ENCODE measurements at places on chromosomes 13 and 19. TPM values are rescaled to one million over a fixed set of nuclear protein-coding genes. Genes with fewer than 3 reads are reported as not detected.

- no peaks in the 10 kb centered on the region for H3K36me3 ChIP-seq
- H3K4me3 ChIP-seq: no peak overlapping the region
- DNase-seq: no peak
- H3K27ac ChIP-seq: no peak overlapping the region
- no peaks in the 10 kb centered on the region for H3K4me1 ChIP-seq
These were observed 246.2 kb downstream of the FOXO1 start for GRCh38 chr13:40420160-40420740.

GRCh38 chr13:73240193-73240592 is 181.4 kb downstream of the KLF5 start:
- H3K4me3 ChIP-seq: no peak overlapping the region
- H3K27ac ChIP-seq: no peak overlapping the region
- H3K27me3 ChIP-seq: no peaks in the 10 kb centered on the region
- no peaks in the 10 kb centered on the region for H3K4me1 ChIP-seq

DNA sequence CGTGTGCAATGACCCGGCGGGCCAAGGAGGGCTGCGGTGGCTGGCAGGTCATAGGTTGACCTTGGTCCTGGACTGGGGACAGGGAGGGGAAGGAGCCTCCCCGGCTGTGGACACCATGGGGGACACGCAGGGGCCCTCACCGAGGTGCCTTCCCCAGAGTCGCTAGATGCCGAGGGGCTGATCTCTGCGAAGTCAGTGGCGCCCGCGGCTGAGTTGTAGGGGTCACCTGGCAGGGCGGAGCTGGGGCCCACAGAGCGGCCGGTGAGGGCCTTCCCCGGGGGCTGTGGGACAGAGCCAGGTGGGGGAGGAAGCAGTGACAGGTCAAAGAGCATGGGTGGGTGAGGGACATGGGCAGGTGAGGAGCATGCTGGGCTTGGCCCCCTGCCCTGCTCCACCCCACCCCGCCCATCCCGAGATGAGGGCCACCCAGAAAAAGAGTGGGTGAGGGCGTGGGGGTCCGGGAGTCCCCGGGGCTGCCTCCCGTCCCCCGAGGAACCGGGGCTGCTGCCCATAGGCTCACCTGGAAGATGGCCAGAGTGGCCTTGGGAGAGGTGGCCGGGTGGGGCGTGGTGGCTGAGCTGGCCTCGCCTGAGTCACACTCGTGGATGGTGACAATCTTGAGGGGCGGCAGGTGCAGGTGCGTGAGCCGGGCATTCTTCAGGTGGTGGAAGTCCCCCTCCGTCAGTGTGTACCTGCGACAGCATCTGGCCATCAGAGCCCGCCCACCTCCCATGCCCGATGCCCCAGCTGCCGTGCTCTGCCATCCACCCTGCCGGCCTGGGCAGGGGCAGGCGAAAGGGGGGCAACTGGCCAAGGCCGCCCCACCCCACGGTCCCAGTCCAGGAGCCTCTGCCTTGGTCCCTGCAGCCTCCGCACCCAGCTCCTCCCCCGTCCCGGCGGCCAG is 3.5 kb downstream of the CBARP start:
- no peaks in the 10 kb centered on the region for H3K27me3 ChIP-seq
- H3K36me3 ChIP-seq: no peaks in the 10 kb centered on the region
- H3K4me3 ChIP-seq: no peak overlapping the region

- peak; percentile 52 for DNase-seq
- peaks cover 2% of the 10 kb centered on the region for H3K27me3 ChIP-seq
- H3K27ac ChIP-seq: no peak overlapping the region
- peaks cover 24% of the 10 kb centered on the region for H3K4me1 ChIP-seq
- H3K4me3 ChIP-seq: no peak overlapping the region
These were observed 7.2 kb downstream of the GAS6 start for GRCh38 chr13:113856716-113857065.

- no peak overlapping the region for H3K27ac ChIP-seq
- no peaks in the 10 kb centered on the region for H3K36me3 ChIP-seq
- peaks cover 35% of the 10 kb centered on the region for H3K27me3 ChIP-seq
- DNase-seq: no peak
- peaks cover 6% of the 10 kb centered on the region for H3K4me1 ChIP-seq
These were observed 60.5 kb downstream of the CCNE1 start for GRCh38 chr19:29872224-29872731.

DNA sequence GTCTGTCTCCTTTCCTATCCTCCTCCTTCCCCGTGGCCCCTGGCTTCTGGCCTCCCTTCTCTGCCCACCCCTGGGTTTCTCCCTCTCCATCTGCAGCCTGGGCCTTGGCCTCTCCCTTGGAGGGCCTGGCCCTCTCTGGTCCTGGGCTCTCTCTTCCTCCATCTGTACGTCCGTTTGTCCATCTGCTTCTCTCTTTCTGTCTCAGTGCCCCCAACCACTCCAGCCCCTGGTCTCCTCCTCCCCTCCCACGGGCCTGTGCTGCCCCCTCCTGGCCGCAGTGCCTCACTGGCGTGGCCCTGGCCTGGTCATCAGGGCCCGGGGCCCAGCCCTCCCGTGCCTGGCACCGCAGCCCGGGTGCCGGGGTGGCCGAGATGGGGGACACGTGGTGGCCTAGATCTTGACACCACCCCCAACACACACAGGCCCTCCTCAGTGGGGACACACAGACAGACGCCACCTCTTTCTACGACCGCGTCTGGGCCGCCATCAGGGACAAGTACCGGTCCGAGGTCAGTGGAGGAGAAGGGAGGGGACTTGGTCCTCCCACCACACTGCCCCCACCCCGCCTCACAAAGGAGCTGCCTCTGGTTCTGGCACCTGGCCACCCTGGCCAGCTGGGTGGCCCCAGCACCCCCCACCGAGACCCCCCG is 11.3 kb downstream of the PRKCSH start:
- peaks cover 3% of the 10 kb centered on the region for H3K36me3 ChIP-seq
- H3K27ac ChIP-seq: no peak overlapping the region
- no peaks in the 10 kb centered on the region for H3K4me1 ChIP-seq
- no peaks in the 10 kb centered on the region for H3K27me3 ChIP-seq

DNA sequence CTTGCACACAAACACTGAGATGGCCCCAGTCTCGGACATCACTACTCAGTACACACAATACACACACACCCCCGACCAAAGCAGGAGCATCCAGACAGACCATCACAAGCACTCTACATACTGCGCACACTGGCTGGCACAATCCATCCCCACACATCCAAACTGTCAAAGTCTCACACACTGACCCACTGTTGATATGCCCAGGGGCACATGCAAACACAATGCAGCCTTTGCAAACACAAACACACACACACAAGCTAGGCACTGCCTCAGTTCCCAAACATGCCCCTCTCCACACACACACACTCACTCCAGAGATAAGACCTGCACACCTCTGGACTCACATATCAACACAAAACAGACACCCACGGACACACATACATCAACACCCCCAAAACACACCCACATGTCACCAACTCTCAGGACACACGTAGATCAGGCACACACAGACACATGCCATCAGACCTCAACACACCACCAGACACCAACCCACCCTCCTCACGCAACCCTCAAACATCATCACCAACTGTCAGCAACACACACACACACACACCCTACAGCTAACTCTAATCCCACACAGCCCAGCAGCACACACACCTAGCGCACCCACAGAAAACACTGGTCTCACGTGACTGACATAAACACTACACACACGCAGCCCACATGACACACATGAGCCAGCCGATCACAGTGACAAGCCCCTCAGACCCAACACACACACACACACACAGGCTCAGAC is 1.9 kb downstream of the BBC3 start:
- no peak overlapping the region for H3K27ac ChIP-seq
- H3K4me1 ChIP-seq: peaks cover 23% of the 10 kb centered on the region
- DNase-seq: no peak
- peaks cover 5% of the 10 kb centered on the region for H3K36me3 ChIP-seq

- H3K4me3 ChIP-seq: no peak within 1 kb of the TSS
- H3K4me1 ChIP-seq: no peaks in the 10 kb centered on the region
- H3K27ac ChIP-seq: no peak within 1 kb of the TSS
- peaks cover 45% of the 10 kb centered on the region for H3K27me3 ChIP-seq
- no peak for DNase-seq
These were observed at the start of gene ELSPBP1 for GRCh38 chr19:47994209-47994802. ELSPBP1 (plus strand) TSS chr19:47994632; CDS start chr19:48008668, 14,036 bp downstream.

DNA sequence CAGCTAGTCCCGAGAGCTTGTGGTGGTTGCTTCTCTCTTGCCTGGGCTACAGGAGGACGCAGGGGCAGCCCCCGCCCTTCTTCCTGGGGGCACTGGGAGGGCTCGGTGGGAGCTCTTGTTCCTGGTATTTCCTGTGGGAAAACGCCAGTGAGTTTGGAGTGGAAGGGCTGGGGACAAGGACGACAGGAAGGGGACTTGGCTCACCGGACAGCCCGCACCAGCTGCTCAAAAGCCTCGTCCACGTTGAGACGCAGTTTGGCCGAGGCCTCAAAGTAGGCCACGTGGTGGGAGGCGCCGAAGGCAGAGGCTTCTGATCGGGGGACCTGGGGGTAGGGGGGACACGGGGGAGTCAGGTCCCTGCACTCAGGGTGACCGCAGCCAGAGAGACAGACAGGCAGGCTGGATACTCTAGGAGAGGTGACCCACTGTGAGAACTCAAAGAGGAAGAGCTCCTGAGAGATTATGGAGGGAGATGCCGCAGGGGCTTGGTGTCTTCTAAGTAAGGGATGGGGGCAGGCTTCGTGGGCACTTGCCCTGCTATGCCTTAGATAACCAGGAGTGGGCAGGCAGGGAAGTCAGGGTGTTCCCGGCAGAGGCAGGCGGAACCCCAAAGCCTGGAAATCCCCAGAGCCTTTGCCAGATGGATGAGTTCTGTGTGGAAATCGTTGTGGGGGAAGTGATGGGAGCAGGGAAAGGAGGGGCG is 4.3 kb downstream of the RRAS start:
- peaks cover 39% of the 10 kb centered on the region for H3K4me1 ChIP-seq
- H3K27me3 ChIP-seq: no peaks in the 10 kb centered on the region
- no peaks in the 10 kb centered on the region for H3K36me3 ChIP-seq
- DNase-seq: no peak
- H3K4me3 ChIP-seq: peak overlapping the region; percentile 41

- H3K4me3 ChIP-seq: no peak overlapping the region
- DNase-seq: no peak
- H3K27me3 ChIP-seq: no peaks in the 10 kb centered on the region
- H3K4me1 ChIP-seq: peaks cover 6% of the 10 kb centered on the region
- peaks cover 7% of the 10 kb centered on the region for H3K36me3 ChIP-seq
These were observed 65.2 kb downstream of the GGACT start for GRCh38 chr13:100523411-100523810.

GRCh38 chr19:492091-492531 is 4.2 kb upstream of the MADCAM1 start:
- no peak overlapping the region for H3K27ac ChIP-seq
- DNase-seq: no peak
- no peak overlapping the region for H3K4me3 ChIP-seq
- peaks cover 8% of the 10 kb centered on the region for H3K27me3 ChIP-seq
- no peaks in the 10 kb centered on the region for H3K4me1 ChIP-seq
- no peaks in the 10 kb centered on the region for H3K36me3 ChIP-seq

DNA sequence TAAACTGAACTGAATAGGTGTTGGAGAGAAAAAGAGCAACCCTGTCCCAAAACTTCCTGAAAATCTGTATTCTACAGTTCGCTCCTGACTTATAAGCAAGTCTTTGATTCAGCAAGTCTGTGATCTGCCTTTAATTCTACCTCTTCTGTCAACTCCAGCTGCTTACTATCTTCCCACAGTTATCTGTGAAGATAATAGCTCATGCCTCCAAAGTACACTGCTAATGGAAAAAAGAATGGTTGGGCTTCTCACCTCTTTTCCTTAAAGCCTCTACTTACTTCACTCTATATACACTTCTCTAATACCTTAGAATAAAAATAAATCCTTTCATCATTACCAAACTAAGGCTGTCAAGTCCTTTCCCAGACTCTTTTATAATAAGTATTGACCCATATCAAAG is 391.5 kb upstream of the MIR17HG start:
- no peak overlapping the region for H3K27ac ChIP-seq
- H3K4me3 ChIP-seq: no peak overlapping the region
- no peaks in the 10 kb centered on the region for H3K4me1 ChIP-seq
- H3K27me3 ChIP-seq: no peaks in the 10 kb centered on the region

DNA sequence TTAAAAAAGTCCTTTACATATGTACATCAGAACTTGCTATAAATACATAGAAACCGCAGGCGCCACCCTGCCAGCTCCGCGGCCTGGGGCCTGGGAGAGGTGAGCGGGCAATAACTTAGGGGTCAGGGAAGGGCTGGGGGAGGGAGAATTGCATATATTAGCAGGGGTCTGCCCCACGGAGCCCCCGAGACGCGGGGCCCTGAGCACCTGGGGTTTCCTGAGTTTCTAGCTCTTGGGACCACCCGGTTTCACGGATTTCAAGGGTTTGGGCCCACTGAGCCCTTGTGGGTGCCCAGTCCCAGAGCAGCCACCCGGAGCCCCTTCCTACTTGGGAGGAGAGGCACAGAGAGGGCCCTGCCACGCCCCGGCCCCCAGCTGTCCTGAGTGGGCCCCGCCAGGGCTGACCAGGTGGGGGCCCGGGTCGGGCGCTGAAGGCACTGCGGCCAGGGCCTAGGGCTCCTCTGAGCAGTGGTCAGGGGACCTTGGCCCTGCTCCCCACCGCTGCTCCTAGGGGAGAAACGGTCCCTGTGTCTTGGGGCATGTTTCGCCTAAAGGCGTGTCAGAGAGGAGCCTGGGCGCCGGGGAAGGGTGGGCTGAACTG is 4.0 kb downstream of the GPX4 start:
- H3K27ac ChIP-seq: no peak overlapping the region
- no peak overlapping the region for H3K4me3 ChIP-seq
- no peaks in the 10 kb centered on the region for H3K36me3 ChIP-seq
- H3K4me1 ChIP-seq: no peaks in the 10 kb centered on the region
- no peaks in the 10 kb centered on the region for H3K27me3 ChIP-seq
- no peak for DNase-seq

GRCh38 chr19:38849147-38849859 is 483 bp downstream of the HNRNPL start:
- peak; percentile 99 for DNase-seq
- peaks cover 18% of the 10 kb centered on the region for H3K4me1 ChIP-seq
- peak overlapping the region; percentile 100 for H3K27ac ChIP-seq
- H3K27me3 ChIP-seq: no peaks in the 10 kb centered on the region
- H3K4me3 ChIP-seq: peak overlapping the region; percentile 97

GRCh38 chr13:48585456-48585840 is 52.6 kb upstream of the RCBTB2 start:
- H3K27ac ChIP-seq: no peak overlapping the region
- H3K27me3 ChIP-seq: no peaks in the 10 kb centered on the region
- H3K4me1 ChIP-seq: peaks cover 29% of the 10 kb centered on the region

- H3K36me3 ChIP-seq: no peaks in the 10 kb centered on the region
- DNase-seq: no peak
- H3K4me3 ChIP-seq: no peak overlapping the region
- no peak overlapping the region for H3K27ac ChIP-seq
These were observed 276.8 kb downstream of the KCNRG start for GRCh38 chr13:50292081-50292480.

- DNase-seq: no peak
- peaks cover 5% of the 10 kb centered on the region for H3K36me3 ChIP-seq
- H3K4me3 ChIP-seq: no peak overlapping the region
- peaks cover 10% of the 10 kb centered on the region for H3K4me1 ChIP-seq
- H3K27ac ChIP-seq: no peak overlapping the region
These were observed 34.6 kb downstream of the ADPRHL1 start for GRCh38 chr13:113418722-113419049.

GRCh38 chr19:37505958-37506386 is 767 bp upstream of the ZNF793 start:
- no peak overlapping the region for H3K27ac ChIP-seq
- H3K4me3 ChIP-seq: no peak overlapping the region
- DNase-seq: no peak
- H3K36me3 ChIP-seq: peaks cover 20% of the 10 kb centered on the region
- H3K4me1 ChIP-seq: no peaks in the 10 kb centered on the region
- no peaks in the 10 kb centered on the region for H3K27me3 ChIP-seq

Gene FARP1
- total RNA-seq: 195 TPM

Gene PSG11
- total RNA-seq: not detected

Gene RNU6-9
- not detected for total RNA-seq

Data from type B pancreatic cell (in vitro differentiated cells).